ENCODE measurements at places on chromosomes 5 and 9.

GRCh38 chr9:70073756-70074155, 30.1 kb downstream of the MAMDC2 start:
- no peak for DNase-seq

- DNase-seq = no peak
Observed at GRCh38 chr5:34722183-34722582, 66.1 kb downstream of the RAI14 start.

DNA sequence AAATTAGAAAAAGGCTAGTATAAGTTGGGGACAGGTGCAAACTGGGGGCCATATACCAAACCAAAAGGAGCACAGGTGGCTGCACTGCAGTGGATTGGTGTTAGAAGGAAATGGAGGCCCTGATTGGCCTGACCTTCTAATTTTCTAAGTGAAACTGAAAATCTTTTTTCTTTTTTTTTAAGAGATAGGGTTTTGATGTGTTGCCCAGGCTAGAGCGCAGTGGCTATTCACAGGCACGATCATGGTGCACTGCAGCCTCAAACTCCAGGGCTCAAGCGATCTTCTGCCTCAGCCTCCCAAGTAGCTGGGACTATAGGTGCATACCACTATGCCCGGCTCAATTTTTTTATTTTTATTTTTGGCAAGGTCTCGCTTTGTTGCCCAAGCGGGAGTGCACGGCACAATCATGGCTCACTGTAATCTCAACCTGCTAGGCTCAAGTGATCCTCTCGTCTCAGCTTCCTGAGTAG, 9.8 kb upstream of the CCDC69 start:
- no peak for DNase-seq

GRCh38 chr5:130164966-130165365, 260.7 kb downstream of the CHSY3 start:
- DNase-seq = no peak

DNA sequence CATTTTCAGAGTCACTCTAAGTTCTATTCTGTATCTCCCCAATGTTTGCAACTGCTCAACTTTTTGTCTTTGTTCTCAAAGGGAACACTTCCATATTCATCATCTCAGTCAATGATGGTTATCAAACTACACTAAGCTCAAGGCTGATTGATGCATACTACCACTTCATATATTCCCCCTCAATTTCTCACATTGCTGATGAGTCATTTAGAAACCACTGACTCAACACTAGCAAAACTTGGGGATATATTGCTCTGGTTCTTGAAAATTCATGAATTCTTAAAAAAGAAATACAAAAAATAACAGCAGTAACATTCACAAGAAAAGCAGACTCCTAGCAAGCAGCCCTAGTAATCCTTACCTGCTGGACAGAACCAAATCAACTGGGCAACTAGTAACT, 52.2 kb downstream of the ABHD17B start:
- DNase-seq = no peak

DNA sequence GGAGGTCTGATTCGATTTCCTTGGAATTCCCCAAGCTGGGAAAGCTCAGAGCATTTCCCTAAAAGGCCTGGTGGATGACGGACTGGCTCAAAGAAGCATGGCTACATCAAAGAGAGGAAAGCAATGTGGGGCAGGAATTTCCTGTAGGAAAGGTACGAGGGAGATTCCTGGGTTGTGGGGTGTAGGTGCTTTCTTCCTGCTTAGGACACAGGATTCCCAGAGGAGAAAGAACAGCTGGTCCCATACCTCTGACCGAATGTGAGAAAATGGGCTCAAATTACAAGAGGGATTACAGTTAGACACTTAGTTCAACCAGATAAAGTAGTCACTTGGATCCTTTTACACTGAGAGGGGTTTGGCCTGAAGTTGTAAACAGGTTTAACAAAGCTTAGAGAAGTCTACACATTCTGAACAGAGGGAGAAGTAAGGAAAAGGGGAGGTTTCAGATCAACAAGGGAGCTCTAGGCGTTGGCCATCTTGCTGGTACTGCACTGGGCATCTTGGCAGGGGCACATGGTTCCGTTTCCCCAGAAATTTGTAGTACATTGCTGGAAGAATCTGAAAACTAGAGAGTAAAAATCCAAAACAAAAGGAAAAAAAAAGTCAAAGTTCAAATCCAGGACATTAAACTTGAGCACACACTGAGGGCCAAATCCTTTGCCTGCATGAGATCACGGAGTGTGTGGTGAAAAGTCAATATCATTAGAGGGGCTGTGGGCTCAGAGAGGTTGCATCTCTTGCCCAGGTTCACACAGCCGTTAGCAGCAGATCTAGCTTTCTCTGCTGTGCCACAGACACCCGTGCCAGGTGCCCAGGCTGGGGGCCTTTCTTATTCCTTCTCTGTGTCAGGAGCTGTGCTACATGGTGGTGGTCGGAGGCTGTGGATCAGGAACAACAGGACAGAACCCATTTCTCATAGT, 171.3 kb downstream of the RGS3 start:
- DNase-seq = no peak

- DNase-seq = no peak
Observed at GRCh38 chr5:157324237-157324636, 58.3 kb downstream of the CYFIP2 start.

- no peak for DNase-seq
Observed at GRCh38 chr9:106752581-106752980, 110.4 kb upstream of the ZNF462 start.

DNA sequence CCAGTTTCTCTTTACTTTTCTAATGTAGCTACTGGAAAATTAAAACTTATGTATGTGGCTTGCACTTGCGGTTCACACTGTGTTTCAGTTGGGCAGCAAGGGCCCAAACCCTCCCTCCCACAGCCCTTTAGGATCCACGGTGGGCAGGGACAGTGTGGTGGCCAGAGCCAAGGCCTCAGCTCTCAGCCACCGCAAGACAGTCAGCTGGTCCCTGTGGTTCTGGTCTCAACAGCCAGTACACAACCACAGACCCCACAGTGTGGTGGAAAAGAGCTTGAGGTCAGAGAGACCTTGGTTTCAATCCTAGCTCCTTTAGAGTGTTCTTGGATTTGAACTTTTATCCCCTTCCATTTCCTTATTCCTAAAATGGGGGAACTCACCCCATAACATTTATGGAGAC, 153.0 kb upstream of the SMIM23 start:
- DNase-seq = no peak

- no peak for DNase-seq
Observed at GRCh38 chr9:136364942-136365774, 1.6 kb upstream of the DNLZ start.

- no peak for DNase-seq
Observed at GRCh38 chr5:112848116-112848811, 12.8 kb upstream of the SRP19 start.

- no peak for DNase-seq
Observed at GRCh38 chr5:128304088-128304487, 220.5 kb downstream of the SLC12A2 start.

DNA sequence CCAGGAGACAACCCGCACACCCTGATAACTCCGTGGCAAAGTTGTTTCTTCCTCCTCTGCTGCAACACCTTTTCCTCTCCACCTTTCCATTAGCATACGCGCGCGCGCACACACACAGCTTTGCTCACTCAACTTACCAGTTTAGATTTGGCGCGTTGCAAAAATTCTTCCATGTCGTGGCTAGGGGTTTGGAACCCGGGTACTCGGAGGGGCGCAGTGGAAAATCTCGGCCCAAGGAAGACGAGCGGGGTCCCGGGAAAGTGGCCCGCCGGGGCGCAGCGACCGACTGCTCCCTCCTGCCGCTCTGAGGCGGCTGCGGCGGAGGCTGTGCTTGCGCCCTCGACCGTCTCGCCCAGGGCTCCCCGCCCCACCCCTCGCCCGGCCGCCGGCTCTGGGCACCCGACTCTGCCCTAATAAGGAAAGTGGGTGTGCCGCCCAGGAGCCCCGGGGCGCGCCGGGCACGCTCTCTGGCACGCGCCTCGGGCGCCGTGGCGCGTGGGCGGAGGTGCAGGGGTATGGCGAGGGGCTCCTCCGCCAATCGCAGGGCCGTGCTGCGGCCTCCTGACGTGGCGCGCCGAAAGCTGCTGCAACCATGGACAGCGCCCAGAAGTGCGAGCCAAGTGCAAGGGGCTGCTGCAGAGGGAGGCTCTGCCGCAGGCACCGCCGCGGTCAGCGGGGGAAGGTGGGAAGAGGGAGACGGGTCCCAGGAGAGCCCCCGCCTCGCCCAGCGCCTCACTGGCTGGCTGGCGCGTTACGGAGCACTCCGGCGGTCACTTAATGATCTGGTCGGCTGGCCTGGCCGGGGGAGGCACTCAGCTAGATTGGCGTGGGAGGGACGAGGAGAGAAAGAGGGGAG, at the start of gene PRUNE2:
PRUNE2 (minus strand) TSS at position 324 of the 856 bp plus-strand sequence; CDS start at position 173, 151 bp downstream.
- peak; percentile 13 for DNase-seq

DNA sequence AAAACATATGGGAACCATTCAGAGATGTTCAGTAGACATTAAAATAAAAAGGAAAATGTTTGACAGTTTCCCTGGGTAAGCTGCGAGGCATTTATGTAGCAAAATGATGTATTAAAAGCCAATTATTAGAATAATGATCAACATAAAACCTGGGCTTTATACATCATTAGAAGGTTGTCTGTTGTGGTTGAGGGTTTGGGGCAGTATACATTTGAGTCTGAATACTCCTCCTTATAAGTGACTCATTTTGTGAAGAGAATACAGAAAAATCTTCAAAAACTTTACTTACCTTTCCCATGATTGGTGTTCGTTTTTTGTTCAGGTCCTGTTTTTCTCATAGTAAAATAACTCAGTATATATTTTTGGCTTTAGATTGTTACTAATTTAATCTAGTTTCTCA, 119.5 kb downstream of the ZCCHC7 start:
- no peak for DNase-seq

DNA sequence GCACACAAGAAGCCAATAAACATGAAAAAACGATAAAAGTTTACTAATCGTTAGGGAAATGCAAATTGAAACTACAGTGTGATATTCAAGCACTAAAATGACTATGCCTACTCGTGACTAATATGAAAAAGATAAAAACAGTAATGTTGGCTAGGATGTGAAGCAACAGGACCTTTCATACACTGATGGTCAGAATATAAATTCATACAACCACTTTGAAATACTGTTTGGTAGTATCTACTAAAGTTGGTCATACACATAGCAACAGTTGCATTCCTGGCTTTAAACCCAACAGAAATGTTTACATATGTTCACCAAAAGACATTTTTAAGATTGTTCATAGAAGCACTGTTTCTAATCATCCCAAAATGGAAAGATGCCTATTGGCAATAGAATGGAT, 24.3 kb downstream of the FBXO38 start:
- no peak for DNase-seq

- no peak for DNase-seq
Observed at GRCh38 chr5:102277144-102277543, 18.9 kb downstream of the SLCO4C1 start.

DNA sequence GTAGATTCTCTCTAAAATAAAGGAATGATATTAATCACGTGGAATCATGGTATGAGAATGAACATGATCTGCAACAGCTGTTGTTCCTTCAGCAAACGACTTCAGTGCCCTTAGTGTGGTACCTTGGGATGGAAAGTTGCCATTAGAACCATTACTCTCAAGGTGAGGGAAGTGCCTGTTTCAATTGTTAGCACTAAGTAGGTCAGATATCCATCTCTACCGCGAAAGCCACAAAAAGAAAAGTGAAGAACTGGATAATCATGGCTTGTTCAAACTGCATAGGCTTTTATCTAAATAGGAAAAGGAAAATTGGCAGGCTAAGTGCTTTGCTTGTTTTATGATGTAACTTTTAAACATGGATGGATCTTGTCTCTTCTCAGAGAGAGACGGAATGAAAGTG, 380.7 kb downstream of the MRPS30 start:
- DNase-seq = no peak

DNA sequence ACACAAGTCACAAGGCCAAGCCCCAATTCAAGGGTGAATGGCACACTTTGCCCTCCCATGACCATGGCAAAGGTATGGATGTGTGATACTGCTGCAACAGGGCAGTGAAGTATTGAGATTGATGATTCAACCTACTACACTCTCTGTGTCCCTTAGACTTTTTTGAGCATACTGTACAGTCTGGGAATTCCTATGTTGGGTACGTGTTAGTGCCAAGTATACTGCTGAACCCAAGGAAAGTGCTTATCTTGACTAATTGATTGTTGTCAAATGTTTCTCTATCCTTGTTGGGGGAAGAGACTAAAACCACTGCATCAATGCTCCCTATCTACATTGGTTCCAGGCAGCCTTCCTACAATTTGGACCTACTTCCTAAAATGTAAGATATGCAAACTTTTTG, 93.7 kb downstream of the NDFIP1 start:
- no peak for DNase-seq

Data from stimulated activated CD4-positive, alpha-beta T cell treated with anti-CD3 and anti-CD28 coated beads, Interleukin-4, amount 100 ng/mL, for 48 hours (primary cell).